ENCODE measurements at places on chromosomes 5 and 9.

- H3K36me3 ChIP-seq: no peaks in the 10 kb centered on the region
- H3K27ac ChIP-seq: no peak overlapping the region
- no peak overlapping the region for H3K4me3 ChIP-seq
Observed at GRCh38 chr5:89849830-89850512, 559.6 kb downstream of the CETN3 start.

GRCh38 chr9:121088576-121088975 lies 13.8 kb downstream of the CNTRL start:
- no peak overlapping the region for H3K4me3 ChIP-seq
- H3K27ac ChIP-seq: no peak overlapping the region
- no peaks in the 10 kb centered on the region for H3K27me3 ChIP-seq
- H3K36me3 ChIP-seq: peaks cover 69% of the 10 kb centered on the region
- H3K4me1 ChIP-seq: no peaks in the 10 kb centered on the region

DNA sequence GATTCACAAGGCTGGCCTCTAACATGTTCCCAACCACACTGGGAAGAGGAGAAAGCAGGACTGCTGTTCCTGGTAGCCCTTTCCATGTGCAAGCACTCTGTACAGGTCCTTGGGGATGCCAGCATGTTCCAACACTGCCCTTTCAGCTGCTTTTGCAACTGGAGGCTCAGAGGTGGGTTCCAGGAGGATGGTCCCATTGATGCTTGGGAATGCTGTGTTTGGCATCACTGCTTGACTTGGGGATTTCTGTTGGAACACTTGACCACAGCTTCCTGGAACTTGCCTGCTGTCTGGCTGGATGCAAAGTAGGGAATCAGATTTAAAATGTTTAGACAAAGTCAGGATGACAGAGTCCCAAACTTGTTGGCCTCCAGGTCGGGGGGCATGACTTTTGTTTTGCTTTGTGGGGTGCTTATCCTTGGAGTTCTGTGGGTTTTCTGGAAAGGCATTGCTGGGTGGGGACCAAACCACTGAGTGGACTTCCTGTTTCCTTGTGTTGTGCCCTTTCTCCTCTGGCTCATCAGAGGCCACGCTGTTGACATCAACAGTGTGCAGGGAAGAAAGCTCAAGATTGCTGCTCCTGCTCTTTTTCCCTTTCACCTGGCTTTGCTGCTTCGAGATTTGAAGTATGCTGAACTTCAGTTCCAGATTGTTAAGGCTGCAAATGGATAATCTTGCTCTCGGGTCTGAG lies 148.5 kb upstream of the RPS23 start:
- peak overlapping the region; percentile 0 for H3K27ac ChIP-seq
- H3K4me3 ChIP-seq: no peak overlapping the region
- H3K36me3 ChIP-seq: no peaks in the 10 kb centered on the region

- no peaks in the 10 kb centered on the region for H3K36me3 ChIP-seq
- no peaks in the 10 kb centered on the region for H3K27me3 ChIP-seq
- no peaks in the 10 kb centered on the region for H3K4me1 ChIP-seq
- DNase-seq: no peak
- no peak overlapping the region for H3K4me3 ChIP-seq
Observed at GRCh38 chr5:127839496-127840197, 136.5 kb downstream of the CCDC192 start.

DNA sequence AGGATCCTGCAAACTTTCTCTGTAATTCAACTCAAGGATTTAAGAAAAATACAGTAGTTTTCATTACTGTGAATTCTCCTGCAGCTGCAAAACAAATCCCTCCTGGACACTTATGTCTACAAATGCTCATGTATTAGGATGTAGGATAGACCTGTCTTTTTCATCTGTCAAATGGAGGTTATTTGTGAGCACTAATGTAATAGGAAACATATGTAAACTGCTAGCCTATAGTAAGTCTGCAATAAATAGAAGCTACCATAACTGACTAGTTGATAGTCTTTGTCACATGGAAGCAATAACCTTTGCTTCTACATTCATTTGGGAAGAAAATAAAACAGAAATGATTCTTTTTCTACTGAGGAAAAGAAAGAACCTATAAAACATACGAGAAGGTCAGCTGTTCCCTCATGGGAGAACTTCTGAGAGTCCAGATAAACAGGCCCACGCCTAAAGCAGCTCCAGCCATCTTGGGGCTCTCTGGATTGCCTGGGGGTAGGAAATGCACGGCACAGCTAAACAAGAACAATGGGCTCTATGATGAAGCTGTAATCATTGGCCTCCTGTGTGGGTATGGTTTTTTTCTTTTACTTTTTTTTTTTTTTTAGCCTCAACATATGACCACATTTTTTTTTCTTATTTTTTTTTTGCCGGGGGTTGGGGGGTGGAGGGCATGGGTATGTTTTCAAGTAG lies 6.2 kb downstream of the KCNV2 start:
- no peaks in the 10 kb centered on the region for H3K36me3 ChIP-seq
- no peaks in the 10 kb centered on the region for H3K27me3 ChIP-seq
- DNase-seq: no peak
- no peak overlapping the region for H3K27ac ChIP-seq
- no peaks in the 10 kb centered on the region for H3K4me1 ChIP-seq

- H3K4me3 ChIP-seq: no peak overlapping the region
- no peak for DNase-seq
- no peaks in the 10 kb centered on the region for H3K27me3 ChIP-seq
- peaks cover 55% of the 10 kb centered on the region for H3K36me3 ChIP-seq
- H3K4me1 ChIP-seq: no peaks in the 10 kb centered on the region
Observed at GRCh38 chr5:115229606-115230005, 33.1 kb downstream of the PGGT1B start.

DNA sequence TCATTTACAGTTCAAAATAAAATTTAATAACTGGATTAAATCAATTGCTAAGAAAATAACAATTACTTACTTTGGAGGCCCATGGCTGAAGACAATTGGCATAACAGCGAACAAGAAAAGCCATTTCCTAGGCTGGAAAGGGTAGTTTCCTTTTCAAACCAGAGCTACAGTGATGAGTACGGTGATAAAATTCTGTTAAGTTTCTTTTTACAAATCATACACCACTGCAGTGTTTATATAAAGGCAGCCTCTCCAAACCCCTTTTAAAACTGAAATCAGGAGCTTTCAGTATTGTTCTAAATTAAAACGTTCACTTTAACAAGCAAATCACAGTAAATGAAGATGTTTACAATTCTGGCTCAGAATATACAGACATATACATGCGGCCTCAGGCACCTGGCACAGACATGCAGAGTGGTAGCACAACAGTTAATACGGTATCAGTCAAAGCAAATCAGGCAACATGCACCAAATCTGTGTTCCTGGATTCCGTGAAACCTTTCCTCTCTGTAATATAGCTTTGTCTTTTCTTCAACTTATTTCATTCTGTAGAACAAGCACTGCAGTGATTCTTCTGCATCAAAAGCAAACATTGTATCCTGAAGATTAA lies 102.9 kb downstream of the RAPGEF6 start:
- H3K4me1 ChIP-seq: no peaks in the 10 kb centered on the region
- no peaks in the 10 kb centered on the region for H3K36me3 ChIP-seq
- H3K4me3 ChIP-seq: no peak overlapping the region
- H3K27ac ChIP-seq: no peak overlapping the region

GRCh38 chr5:71706906-71707305 lies 12.2 kb upstream of the CARTPT start:
- H3K27ac ChIP-seq: no peak overlapping the region
- H3K4me1 ChIP-seq: no peaks in the 10 kb centered on the region
- DNase-seq: no peak
- peaks cover 4% of the 10 kb centered on the region for H3K27me3 ChIP-seq
- H3K36me3 ChIP-seq: no peaks in the 10 kb centered on the region

DNA sequence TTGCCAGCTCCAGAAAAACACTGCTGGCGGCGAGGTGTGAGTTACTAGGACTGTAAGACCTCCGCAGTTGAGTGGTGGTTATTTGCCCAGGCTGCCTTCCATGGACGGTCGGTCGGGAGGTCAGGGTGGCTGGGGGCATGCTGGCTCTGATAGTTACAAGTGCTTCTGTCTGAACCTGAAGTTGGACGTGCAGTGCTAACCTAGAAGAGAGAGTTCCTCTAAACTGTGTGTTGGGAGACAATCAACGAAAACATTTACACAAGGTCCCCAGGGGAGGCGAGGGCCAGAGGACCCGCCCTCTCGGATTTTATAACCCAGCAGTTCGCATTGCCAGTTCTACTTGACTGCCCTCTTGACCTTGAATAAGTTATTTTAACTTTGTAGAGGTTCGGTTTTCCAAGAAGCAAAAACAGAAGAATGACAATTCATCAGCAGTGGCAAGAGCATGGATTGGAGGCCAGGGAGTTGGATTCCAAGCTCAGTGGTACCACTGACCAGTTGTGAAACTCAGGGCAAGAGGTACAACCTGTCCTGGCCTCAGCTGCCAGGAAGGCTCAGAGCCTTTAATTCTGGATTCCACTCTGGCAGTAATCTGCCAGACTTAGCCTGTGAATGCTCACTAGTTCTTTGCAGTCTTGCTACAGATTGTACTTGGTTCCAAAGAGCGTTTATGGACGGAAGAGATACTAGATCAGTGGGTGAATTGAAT lies 28.7 kb upstream of the PDE8B start:
- no peak overlapping the region for H3K27ac ChIP-seq
- no peaks in the 10 kb centered on the region for H3K4me1 ChIP-seq
- no peaks in the 10 kb centered on the region for H3K36me3 ChIP-seq

GRCh38 chr9:99000476-99001395 lies 57.0 kb downstream of the COL15A1 start:
- H3K4me1 ChIP-seq: no peaks in the 10 kb centered on the region
- no peak overlapping the region for H3K27ac ChIP-seq
- H3K27me3 ChIP-seq: peaks cover 2% of the 10 kb centered on the region
- no peak overlapping the region for H3K4me3 ChIP-seq

GRCh38 chr5:74124826-74125225 lies 498.8 kb downstream of the ARHGEF28 start:
- no peaks in the 10 kb centered on the region for H3K36me3 ChIP-seq
- no peak for DNase-seq
- H3K4me1 ChIP-seq: no peaks in the 10 kb centered on the region
- H3K27ac ChIP-seq: no peak overlapping the region

DNA sequence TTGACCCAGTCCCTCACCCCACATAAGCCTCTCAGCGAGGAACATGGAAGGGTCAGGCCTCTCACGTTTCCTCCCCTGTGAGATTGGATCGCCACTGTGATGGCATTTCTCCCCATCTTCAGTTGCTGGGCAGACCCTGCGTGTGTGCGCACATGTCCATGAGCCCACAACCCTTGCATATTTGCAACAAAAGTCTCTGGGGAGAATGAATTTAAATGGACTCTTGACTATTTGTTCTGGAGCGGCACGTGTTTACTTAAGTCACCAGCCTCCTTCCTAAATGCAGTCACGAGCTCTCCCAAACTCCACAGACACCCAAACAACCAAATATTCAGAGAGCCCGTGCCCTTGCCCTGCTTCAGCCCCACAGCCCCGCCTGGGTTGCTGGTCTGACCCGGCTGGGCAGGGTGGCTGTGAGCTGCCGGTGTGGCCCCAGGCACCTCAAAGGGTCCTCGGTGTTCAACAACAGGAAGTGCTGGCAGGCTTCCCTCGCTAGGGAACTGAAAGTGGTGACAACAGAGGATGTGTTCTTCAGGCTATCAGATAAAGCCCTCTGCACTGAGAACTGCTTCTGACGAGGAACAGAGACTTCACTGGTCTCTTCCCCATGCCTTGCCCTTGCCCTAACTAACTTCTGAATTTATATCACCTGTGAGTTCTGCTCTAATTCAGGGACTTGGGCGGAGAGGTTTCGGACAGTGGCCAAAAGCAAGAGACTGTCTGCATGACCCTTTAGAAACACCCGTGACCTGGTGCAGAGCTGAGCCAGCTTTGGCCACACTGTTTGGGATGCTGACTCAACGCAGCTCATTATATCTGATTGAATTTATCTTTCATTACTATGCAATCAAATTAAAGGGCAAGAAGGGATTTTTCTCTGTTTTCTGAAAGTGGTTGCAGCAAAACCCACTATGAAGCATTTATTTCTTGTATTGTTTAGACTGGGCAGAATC lies 19.2 kb upstream of the CD180 start:
- H3K4me3 ChIP-seq: peak overlapping the region; percentile 44
- H3K27ac ChIP-seq: peak overlapping the region; percentile 85
- DNase-seq: peak; percentile 87
- H3K36me3 ChIP-seq: no peaks in the 10 kb centered on the region
- no peaks in the 10 kb centered on the region for H3K27me3 ChIP-seq
- H3K4me1 ChIP-seq: peaks cover 29% of the 10 kb centered on the region

GRCh38 chr5:142671266-142671665 lies 14.6 kb downstream of the FGF1 start:
- no peak overlapping the region for H3K4me3 ChIP-seq
- DNase-seq: no peak
- H3K27me3 ChIP-seq: peaks cover 10% of the 10 kb centered on the region
- H3K27ac ChIP-seq: no peak overlapping the region
- no peaks in the 10 kb centered on the region for H3K36me3 ChIP-seq
- H3K4me1 ChIP-seq: no peaks in the 10 kb centered on the region

DNA sequence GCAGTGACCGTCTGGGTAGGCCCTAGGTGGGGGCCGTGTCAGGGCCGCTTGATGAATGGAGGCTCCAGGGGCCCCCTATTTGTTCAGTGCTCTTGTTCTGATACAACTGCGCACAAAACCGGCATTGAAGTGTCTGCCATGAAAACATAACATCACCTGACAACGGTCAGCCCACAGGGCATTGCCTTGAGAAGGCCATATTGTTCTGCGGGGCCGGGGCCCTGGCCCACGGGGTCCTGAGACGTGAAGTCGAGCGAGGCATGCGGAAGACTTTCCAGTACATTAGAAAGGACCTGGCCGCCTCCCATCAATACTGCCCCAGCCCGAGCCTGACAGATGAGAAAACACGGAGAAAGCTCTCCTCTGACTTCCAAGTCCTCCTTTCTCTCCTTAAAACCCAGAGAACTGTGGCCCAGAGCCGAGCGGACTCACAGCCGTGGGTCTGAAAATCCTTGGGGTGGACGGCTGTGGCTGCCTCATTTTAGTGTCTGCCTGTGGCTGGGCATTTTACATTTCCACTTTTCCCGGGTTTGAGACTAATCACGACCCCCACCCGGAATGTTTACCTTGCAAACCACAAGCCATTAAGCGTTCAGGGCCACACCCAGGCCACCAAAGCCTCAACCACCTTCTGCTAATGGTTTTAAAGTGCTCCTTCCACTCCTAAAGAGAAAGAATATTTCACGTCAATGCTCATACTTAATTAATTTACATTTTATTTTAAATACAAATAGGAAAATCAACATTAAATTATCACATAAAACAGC lies 391.0 kb upstream of the IRX2 start:
- no peak overlapping the region for H3K27ac ChIP-seq
- H3K27me3 ChIP-seq: no peaks in the 10 kb centered on the region
- no peaks in the 10 kb centered on the region for H3K36me3 ChIP-seq
- no peak overlapping the region for H3K4me3 ChIP-seq

DNA sequence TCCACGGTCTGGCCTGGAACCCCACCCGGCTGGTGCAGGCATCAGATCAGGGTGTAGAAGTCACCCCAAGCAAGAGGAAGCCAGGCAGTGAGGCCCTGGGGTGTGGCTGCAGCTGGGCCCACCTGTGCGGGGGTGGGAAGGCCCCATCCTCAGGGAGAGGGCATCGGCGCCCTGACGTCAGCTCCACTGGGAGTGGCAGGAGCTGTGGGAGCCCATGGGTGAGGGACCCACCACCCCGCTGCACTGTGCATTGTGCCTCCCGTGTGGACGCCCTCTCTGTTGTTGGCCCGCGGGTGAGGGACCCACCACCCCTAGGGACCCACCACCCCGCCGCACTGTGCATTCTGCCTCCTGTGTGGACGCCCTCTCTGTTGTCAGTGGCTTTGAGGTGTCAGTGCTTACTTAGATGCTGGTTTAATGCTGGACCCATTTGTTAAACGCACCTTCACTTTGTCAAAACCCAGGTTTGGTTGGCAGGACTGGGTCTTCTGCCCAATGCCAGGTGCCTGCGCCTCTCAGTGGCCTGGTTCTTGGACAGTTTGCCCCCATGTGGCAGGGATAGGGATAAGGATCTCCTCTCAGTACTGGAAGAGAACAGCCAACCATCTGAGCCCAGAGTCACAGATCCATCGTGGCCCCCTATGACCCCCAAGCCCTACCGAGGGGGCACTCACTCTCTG lies 6.9 kb upstream of the EXOC3 start:
- H3K4me3 ChIP-seq: no peak overlapping the region
- no peak overlapping the region for H3K27ac ChIP-seq
- no peaks in the 10 kb centered on the region for H3K27me3 ChIP-seq
- H3K36me3 ChIP-seq: no peaks in the 10 kb centered on the region

Measured in DND-41 (cell line).